Stimulated activated CD8-positive, alpha-beta memory T cell treated with anti-CD3 and anti-CD28 coated beads, Interleukin-4, amount 100 ng/mL, for 4 hours (primary cell): ENCODE measurements at places on chromosomes 4 and X.
A peak's percentile ranks its signal among the peaks of the same experiment; 100 is the strongest.

DNA sequence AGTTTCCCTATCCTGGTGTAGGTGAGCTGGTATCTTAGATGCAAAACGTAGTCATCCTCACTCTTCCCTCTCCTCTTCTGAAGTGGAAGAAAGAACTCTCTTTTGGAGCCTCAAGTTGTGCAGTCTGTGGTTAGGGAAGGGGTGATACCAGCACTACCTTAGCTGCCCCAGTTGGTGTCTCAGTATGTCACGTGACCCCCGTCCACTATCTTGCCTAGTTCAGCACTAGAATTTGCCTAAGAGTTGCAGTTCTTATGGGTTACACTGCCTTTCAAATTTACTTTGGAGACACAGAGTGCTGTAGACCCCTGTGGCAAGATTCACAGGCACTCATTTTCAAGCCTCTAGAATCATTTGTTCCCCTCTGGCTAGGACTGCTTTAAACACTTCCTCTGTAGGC lies 322.8 kb upstream of the EDA2R start:
- no peak for DNase-seq

DNA sequence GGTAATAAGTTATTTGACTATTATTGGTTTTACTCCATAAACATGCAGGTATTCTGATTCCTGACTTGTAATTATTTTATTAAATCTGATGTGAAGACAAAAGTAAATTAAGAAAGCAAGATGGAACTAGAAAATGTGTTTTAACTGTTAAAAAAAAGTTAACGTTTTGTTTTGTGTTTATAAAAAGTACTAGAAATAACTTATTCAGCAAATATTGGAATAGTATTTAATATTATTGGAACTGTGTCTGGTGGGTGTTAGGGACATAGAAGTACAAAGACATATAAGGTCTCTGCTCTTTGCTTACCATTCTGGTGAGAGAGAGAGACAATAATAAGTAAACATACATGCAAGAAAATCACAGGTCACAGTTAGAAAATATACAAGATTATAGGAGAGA lies 15.7 kb downstream of the TIFA start:
- DNase-seq = no peak

GRCh38 chr4:173478201-173478912 lies 51.7 kb downstream of the HAND2 start:
- DNase-seq = no peak

DNA sequence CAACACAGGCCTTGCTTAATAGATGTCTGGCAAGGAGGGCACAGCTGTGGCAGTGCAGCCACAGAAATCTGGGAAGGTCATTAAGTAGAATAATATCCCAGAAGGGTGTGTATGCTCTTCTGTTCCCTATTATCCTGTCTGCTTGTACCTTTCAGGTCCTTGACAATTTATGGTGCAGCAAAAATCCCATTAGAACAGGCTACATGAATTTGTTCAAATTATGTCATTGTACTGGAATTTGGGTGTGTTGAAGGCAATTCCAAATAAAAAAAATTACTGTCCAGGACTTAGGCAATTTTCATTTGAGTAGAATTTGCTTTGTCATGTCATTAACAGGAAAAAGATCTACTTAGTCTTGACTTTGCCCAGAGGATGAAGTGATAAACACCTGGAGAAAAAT lies 192.1 kb downstream of the IDS start:
- no peak for DNase-seq

DNA sequence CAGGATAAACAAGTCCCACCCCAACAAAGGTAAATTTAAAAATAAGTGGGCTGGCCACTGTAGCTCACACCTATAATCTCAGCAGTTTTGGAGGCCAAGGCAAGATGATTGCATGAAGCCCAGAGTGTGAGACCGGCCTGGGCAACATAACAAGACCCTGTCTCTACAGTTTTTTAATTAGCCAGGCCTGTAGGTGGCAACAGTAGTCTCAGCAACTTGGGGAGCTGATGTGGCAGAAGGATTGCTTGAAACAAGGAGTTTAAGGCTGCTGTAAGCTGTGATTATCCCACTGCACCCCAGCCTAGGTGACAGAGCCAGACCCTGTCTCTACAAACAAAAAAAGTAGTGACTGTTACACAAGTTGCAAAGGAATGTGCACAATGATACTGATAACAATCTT lies 74.6 kb upstream of the FAAH2 start:
- no peak for DNase-seq

DNA sequence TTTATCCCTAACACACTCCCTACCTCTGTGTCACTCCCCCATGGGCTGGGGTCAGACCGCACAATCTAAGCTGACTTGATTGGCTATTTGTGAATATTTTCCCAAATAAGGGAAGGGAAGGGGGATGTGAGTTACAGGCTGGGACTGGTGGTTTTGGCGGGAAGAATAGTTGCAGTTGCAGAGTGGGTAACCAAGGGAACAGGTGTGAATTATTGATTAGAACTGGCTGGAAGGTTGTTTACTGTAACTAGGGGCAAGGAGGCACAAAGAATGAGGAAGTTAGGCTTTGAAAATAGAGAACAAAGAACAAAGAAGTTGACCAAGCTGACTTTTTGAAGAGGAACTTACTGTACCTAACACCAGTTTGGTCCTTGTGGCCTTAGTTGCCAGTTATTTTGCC lies 88.0 kb upstream of the XAGE2 start:
- no peak for DNase-seq

GRCh38 chr4:68249434-68249833 lies 3.9 kb upstream of the TMPRSS11B start:
- DNase-seq = no peak

- no peak for DNase-seq
These were observed 46.1 kb downstream of the MBNL3 start for GRCh38 chrX:132442691-132443090.

GRCh38 chrX:150870487-150871340 lies 27.8 kb downstream of the CD99L2 start:
- DNase-seq = no peak

DNA sequence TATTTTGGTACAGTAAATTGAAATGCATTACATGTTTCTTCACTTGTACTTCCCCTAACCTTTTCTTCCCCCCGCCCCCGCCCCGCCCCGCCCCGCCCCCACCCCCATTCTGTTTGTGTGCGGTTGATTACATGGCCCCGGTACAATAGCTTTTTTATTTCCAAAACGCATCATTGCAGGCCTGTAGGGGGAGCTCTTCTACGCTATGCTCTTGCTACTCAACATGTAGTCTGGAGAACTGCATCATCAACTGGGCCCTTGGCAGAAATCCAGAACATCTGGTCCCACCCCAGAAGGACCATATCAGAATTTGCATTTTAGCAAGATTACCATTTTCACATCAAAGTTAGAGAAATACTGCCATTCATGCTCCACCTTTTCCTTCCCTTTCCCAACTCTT lies 333.3 kb upstream of the DDX53 start:
- no peak for DNase-seq

- no peak for DNase-seq
These were observed at the start of gene BST1 for GRCh38 chr4:15702941-15703403. BST1 (plus strand) TSS chr4:15703065; CDS start chr4:15703145, 80 bp downstream.

DNA sequence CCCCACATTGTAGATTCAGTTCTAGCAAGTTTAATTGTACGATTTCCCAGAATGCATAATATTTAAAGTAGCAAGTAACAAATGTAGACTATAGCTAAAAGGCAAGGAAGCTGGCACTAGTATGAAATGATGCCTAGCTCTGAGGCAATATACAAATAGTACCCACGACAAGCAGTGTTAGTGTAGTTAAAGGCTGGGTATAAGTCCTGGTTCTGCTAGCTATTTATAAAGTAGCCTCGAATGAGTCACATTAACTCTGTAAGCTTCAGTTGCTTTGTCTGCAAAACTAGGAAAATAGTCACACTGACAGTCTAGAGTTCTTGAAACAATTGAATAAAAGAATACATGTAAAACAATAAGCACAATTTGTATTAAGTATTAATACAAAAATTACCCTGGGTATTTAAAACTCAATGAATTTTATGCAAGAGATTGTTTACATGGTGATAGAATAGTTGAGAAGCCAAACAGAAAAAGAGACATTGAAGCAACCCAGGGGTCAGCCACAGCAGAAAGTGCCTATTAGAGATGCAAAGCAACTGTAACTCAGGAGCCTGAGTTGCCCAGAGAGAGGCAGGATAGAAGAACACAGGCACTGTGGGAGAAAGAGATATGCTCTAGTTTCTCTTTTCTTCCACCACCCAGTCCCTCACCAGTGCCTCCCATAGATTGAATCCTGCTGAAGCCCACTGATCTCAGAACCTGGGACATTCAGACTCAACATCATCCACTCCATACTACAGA lies 949.0 kb downstream of the C4orf33 start:
- DNase-seq = no peak

DNA sequence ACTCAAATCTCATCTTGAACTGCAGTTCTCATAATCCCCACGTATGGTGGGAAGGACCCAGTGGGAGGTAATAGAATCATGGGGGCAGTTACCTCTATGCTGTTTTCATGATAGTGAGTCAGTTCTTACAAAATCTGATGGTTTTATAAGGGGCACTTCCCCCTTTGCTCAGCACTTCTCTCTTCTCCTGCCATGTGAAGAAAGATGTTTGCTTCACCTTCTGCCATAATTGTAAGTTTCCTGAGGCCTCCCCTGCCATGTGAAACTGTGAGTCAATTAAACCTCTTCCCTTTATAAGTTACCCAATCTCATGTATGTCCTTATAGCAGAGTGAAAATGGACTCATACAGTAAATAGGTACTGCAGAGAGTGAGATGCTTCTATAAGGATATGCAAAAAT lies 1050.6 kb upstream of the GRIA3 start:
- DNase-seq = no peak

DNA sequence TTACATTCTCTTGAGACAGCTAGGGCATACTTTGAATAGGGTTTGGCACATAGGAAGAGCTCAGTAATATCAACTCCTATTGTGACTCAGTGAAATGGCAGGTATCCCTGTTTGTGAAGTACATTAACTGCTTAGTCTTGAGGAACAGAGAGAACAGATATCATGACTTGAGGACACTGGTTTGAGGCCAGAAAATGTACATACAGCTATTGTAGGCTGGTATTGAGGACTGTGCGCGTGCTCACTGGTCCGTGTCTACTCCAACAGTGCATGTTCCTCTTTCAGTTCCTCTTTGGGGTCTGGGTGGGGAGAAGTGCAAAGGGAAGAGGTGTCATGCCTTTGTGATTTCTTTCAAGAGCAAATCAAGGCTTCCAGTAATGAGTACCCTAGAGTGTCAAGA lies 34.6 kb upstream of the TBC1D9 start:
- no peak for DNase-seq

GRCh38 chrX:119502727-119503483 lies 34.7 kb downstream of the SLC25A5 start:
- DNase-seq = peak; percentile 2

DNA sequence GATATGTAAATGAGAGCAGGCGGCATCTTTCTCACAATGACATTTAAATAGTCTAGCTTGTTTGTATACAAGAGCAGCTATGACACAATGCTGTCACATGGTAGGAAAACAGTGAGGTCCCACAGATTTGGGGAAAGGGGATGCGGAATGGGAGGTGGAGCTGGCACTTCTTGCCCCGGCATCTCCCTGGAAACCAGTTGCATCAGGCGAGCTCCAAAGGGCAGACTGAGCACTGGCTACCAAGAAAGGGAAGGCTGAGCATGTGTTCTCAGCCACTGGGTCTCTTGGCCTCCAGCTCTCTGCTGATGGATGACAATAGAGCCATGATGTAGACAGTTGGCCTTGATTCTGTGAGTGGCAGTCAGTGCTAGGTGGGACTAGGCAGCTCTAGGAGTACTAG lies 109.0 kb downstream of the UCHL1 start:
- DNase-seq = no peak

- DNase-seq = no peak
These were observed 5.7 kb upstream of the JADE1 start for GRCh38 chr4:128803783-128804182.

DNA sequence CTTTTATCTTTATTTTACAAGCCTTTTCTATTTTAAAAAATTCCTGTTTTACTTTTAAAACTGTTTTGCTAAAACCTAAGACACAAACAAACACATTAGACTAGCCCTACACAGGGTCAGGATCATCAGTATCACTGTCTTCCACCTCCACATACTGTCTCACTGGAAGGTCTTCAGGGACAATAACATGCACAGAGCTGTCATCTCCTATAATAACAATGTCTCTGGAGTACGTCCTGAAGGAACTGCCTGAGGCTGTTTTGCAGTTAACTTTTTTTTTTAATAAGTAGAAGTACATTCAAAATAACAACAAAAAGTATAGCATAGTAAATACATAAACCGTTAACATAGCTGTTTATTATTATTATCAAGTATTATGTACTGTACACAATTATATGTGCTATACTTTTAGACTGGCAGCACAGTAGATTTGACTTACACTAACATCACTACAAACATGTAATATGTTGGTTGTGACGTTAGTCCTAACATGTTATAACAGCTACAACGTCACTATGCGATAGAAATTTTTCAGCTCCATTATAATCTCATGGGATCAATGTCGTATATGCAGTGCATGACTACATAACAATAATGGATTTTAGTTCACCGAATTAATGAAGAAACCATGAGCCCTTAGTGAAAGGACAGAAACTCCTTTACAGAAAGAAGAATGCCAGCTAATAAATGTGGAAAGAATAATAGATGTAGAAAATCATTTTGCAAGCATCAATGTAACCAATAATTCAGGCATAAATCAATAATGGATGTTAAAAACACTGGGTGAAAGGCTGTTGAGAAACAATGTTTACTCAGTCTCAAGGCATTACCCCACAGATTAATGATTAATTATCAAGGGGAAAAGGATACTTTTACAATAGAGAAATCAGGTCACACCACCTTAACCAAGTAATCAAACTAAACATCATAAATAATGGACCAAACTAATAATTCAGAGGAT lies 49.2 kb downstream of the FBXW7 start:
- no peak for DNase-seq

GRCh38 chrX:47327902-47328301 lies 42.5 kb upstream of the ZNF157 start:
- DNase-seq = no peak

DNA sequence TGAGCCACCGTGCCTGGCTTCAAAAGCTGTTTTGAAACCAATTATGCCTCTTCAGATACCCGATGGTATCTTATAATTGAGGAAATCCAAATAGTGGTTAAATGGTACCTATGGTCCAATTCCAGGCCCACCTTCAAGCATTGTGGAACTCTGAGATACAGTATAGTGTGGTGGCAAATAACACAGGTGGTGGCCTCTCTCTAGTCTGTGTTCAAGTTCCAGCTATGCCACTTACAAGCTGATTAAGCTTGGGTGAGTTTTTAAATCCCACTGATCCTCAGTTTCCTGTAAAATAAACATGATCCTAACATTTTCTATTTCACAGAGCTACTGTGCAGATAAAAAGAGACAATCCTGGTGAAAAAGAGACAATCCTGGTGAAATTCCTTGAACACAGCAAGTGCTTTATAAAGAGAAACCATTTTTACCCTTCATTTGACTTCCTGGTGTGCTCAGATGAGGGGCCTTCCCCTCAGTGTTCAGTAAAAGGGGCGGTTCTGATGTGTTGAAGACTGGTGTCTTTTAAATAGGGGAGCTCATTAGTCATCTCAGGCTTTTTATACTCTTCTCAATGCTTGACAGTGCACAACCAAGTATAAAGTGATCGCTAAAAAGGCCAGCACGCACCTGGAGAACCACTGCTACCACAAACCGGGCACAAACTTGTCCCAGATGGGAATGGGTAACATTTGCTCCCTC lies 30.8 kb upstream of the CD40LG start:
- DNase-seq = no peak
